ENCODE measurements at places on chromosomes 1 and 21. TPM values are rescaled to one million over a fixed set of nuclear protein-coding genes. Genes with fewer than 3 reads are reported as not detected.

- no peak overlapping the region for H3K27ac ChIP-seq
- H3K27me3 ChIP-seq: no peaks in the 10 kb centered on the region
- peaks cover 6% of the 10 kb centered on the region for H3K4me1 ChIP-seq
- H3K36me3 ChIP-seq: no peaks in the 10 kb centered on the region
These were observed 39.6 kb downstream of the PAX7 start for GRCh38 chr1:18670121-18670867.

DNA sequence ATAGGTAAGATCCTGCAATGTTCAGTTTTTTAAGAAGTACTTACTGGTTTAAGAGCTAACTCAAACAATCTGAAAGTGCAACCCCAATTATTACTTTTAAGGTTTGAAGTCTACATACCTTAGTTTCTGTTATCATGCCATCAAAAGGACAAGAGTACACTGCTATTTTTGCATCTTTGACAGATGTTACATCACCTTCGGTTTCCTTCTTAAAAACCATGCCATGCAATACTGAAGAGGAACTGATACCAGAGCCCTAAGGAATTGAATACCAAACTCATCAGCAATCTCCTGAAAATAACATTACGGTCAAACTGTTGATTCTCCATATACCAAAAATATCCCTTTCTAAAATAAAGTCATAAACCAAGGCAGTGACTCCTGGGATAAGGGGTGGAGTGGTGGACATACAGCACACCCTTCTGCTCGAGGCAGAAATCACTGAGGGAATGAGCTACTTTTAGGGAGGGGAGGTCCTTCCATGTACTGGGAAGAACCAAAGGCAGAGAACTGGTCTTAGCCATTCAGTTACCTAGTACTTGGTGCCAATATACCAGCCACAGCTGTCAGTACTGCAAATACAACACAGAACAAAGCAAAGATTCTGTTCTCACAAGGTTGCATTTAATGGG is 8.5 kb downstream of the CCT8 start:
- DNase-seq: no peak
- H3K4me1 ChIP-seq: no peaks in the 10 kb centered on the region

GRCh38 chr1:47178020-47178419 is 11.8 kb downstream of the PDZK1IP1 start:
- H3K27me3 ChIP-seq: no peaks in the 10 kb centered on the region
- H3K27ac ChIP-seq: no peak overlapping the region
- peaks cover 22% of the 10 kb centered on the region for H3K4me1 ChIP-seq
- no peak for DNase-seq

DNA sequence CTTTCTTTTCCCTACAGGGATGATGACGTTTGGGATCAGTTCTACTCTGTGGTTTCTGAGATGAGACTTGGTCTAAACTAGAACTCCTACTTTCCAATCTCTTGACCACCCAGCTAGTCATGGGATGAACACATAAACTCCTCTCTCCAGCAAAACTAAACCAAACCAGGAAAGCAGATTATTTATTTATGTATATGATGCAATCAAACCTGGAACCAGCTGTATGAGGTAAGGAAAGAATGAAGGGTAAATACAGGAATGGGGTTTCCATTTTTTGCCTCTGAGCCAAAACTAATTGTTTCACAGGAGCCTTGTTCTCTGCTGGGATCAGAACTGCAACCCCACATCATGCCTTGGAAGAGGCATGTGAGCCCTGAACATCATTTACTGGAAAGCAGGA is 3.3 kb upstream of the AGT start:
- H3K27me3 ChIP-seq: no peaks in the 10 kb centered on the region
- H3K4me1 ChIP-seq: peaks cover 23% of the 10 kb centered on the region
- no peaks in the 10 kb centered on the region for H3K36me3 ChIP-seq
- H3K4me3 ChIP-seq: no peak overlapping the region

GRCh38 chr1:43908858-43909257 is 24.7 kb upstream of the ARTN start:
- H3K27me3 ChIP-seq: no peaks in the 10 kb centered on the region
- H3K27ac ChIP-seq: no peak overlapping the region
- no peak for DNase-seq
- H3K36me3 ChIP-seq: no peaks in the 10 kb centered on the region

GRCh38 chr1:114725230-114725629 is 8.7 kb upstream of the NRAS start:
- H3K27ac ChIP-seq: no peak overlapping the region
- H3K36me3 ChIP-seq: no peaks in the 10 kb centered on the region
- no peak overlapping the region for H3K4me3 ChIP-seq
- no peak for DNase-seq

GRCh38 chr1:48807554-48808260 is 31.0 kb upstream of the BEND5 start:
- no peaks in the 10 kb centered on the region for H3K27me3 ChIP-seq
- DNase-seq: no peak
- H3K27ac ChIP-seq: no peak overlapping the region
- no peaks in the 10 kb centered on the region for H3K4me1 ChIP-seq
- no peaks in the 10 kb centered on the region for H3K36me3 ChIP-seq

GRCh38 chr21:20301395-20301794 is 696.8 kb upstream of the NCAM2 start:
- no peak for DNase-seq
- no peaks in the 10 kb centered on the region for H3K4me1 ChIP-seq
- H3K27ac ChIP-seq: no peak overlapping the region

- H3K4me3 ChIP-seq: no peak overlapping the region
- H3K36me3 ChIP-seq: no peaks in the 10 kb centered on the region
- H3K27me3 ChIP-seq: no peaks in the 10 kb centered on the region
- no peak for DNase-seq
- no peaks in the 10 kb centered on the region for H3K4me1 ChIP-seq
- H3K27ac ChIP-seq: no peak overlapping the region
These were observed 33.2 kb downstream of the KCNK1 start for GRCh38 chr1:233647073-233647472.

Gene TRMT1L
- total RNA-seq: 23.8 TPM

Gene CTH
- 14.0 TPM for total RNA-seq

Gene DHX9
- 218 TPM for total RNA-seq

Measured in Caco-2 (cell line).